CD4-positive, alpha-beta T cell treated with Interleukin-17A for 4 hours (primary cell): ENCODE measurements at places on chromosomes 2 and 18.

DNA sequence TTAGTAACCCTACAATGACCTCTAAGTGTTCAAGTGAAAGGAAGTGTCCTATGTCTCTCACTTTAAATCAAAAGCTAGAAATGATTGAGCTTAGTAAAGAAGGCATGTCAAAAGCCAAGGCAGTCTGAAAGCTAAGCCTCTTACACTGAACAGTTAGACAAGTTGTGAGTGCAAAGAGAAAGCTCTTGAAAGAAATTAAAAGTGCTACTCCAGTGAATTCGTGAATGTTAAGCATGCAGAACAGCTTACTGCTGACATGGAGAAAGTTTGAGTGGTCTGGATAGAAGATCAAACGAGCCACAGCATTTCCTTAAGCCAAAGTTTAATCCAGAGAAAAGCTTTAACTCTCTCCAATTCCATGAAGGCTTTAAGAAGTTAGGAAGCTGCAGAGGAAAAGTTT, 373.7 kb downstream of the NR4A2 start:
- no peak for DNase-seq

DNA sequence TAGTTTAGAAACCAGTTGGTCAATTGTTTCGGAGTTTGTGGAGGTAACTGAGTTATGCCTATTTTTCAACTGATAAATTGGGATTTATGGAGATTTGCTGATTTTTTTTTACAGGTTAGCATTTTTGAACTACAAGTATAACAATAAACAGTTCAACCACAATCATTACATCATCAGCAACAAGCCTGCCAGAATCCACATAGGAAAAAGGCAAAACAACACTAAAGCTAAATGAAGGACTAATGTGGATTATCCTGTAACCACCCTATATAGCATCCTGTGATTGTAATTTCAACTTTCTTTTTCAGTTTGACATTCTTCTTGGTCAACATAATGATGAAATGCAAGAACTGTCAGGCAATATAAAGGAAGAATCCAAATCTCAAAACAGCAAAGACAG, 76.5 kb downstream of the CCDC102B start:
- no peak for DNase-seq

DNA sequence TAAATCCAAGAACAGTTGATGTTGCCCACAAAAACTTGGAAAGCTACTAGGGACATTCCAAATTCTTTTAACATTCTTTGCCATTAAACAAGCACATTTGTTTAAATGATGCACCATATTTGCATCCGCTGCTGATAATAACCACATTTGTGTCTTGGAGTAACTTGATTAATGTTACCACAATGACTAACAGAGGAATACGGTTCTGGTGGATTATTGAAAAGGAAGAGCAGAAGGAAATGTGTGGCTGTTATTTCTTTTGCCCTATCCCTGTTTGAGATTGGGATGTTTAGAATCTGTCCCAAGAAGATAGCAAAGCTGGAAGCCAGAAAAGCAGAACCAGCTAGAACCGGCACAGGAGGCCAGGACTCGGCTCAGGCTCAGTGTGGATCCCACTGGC, 39.2 kb upstream of the RASGRP3 start:
- no peak for DNase-seq

- peak; percentile 61 for DNase-seq
These were observed 38.0 kb downstream of the AKAIN1 start for GRCh38 chr18:5159080-5159479.

DNA sequence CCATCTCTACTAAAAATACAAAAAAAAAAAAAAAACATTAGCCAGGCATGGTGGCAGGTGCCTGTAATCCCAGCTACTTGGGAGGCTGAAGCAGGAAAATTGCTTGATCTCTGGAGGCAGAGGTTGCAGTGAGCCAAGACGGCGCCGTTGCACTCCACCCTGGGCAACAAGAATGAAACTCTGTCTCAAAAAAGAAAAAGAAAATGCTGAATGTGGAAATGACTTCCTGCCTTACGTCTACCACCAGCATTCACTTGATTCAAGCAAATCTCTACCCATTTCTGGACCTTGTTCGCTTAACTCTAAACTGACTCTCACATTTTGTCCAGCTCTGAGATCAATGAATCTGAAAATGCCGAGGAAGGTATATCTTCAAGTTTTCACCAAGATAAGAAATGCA, 825.3 kb downstream of the TRIB2 start:
- DNase-seq: no peak

DNA sequence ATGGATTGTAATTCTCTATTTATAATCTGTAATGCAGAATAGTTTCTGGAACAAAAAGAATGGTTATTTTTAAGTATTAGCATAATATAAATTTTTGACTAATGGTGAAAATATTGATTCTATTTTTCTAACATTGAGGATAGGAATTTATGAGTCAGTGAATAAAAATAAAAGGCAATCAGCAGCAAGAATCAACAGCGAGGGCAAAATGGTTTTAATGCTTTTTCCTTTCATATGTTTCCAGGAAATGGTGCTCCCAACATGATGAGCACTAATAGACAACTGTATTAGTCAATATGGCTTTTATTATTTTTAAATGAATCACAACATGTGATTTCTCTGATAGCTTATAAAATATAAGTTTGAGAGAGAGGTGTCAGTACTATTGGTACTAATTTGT, 90.7 kb upstream of the TFPI start:
- DNase-seq: no peak

GRCh38 chr2:236512902-236513435, 56.7 kb upstream of the ACKR3 start:
- DNase-seq: peak; percentile 78

DNA sequence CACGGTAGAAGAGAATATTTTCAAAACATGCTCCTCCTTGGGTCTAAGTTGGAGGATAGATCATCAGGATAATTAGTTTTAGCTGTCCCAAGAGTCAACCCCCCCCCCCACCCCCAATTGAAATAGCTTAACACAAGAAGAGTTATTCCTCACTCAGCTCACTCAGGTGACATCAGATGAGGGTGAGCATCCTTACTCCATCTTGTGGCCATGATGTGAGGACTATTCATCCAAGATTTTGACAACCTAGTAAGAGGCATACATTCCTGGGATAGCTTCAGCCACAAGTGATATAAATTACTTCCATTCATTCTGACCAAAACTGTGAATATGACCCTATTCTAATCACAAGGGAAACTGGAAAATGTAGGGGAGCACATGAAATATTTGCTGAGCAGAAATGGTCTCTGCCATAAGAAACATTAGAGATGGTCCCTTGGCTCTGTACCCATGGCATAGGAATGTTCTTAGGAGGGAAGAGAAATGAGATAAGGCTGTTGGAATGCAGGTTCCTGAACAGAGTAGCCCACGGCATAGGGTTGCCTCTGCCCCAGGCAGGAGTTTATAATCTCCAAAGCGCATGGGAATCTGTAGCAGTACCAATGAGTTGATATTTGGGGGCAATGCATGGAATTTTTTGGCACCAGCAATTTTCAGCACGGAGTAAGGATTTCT, 257.2 kb downstream of the CYRIA start:
- DNase-seq: no peak

DNA sequence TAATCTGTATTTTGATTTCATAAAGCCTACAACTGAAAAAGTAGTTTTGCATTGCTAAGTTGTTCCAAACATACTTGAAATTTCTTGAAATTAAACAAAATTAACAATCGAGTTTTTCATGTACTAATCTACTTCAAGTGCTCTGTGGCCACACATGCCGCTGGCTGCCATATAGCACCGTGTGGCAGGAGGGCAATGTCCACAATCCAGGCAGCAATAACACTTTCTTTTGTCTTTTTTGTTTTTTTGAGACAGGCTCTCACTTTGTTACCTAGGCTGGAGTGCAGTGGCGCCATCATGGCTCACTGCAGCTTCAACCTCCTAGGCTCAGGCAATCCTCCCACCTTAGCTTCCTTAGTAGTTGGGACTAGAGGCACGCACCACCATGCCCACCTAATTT, 36.1 kb downstream of the SAP130 start:
- DNase-seq: no peak

GRCh38 chr2:100707016-100707947, 112.7 kb upstream of the NPAS2 start:
- DNase-seq: no peak

- DNase-seq: no peak
These were observed 1.2 kb downstream of the EFEMP1 start for GRCh38 chr2:55922291-55922907.

GRCh38 chr2:168220965-168221819, 26.2 kb downstream of the STK39 start:
- DNase-seq: no peak

DNA sequence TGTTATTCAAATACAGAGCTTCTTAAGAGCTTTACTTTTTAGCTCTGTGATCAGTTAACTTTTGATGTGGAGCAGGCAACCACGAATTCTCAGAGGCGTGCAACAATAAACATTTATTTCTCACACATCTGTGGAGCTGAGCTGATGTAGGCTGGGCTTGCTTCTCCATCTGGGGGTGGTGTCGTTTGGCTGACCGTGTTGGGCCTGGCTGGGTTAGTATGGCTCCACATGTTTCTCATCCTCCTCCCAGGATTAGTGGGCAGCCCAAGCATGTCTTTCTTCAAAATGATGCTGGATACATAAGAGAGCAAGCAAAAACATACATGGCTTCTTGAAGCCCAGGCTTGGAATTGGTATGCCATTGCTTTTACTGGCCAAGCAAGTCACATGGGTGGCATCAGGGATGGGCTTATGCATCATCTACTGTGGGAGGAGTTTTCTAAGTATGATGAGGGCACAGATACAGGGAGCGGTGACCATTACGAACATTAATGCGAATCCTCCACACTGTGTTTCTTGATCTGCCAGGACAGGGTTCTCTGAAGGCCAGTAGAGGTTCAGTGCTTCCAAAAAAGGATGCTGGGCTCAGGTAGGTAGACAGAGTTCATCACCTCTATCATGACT, 157.0 kb upstream of the TNP1 start:
- DNase-seq: no peak

- no peak for DNase-seq
These were observed 119.4 kb upstream of the CAPN13 start for GRCh38 chr2:30926606-30927005.

DNA sequence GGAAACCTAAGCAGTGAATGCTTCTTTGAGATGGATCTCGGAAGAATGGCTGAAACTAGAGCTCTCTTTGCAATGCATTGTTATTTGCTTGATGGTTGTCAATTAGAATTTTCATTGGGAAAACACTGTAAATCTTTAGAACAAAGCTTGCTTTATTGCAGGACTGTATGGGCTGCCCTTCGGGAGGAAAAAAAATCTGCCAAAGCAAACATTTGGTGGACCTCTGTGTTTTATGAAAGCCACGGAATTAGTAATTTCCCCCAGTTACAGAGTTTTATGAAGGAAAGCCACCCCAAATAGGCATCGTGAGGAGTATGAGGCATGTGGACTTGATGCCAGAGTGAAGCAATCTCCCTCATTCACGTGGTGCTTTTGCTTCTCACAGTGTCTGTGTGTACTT, 33.5 kb downstream of the RHBDD1 start:
- DNase-seq: no peak

DNA sequence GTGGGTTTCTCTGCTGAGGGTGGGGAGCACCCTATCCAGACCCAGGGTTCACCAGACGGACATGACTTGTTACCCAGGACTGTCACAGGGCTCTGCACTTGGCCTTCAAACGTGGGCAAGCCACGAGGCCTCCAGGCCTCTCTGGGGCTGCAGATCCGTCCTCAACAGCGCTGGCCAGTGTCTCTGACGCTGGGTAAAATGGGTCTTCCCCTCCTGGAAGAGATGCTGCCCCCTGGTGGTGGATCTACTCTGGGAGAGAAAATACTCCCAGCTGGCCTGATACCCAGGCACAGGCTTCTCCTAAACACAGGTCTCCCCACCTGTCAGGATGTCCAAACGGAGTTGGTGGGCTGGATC, 3.7 kb downstream of the GPR17 start:
- DNase-seq: peak; percentile 97

DNA sequence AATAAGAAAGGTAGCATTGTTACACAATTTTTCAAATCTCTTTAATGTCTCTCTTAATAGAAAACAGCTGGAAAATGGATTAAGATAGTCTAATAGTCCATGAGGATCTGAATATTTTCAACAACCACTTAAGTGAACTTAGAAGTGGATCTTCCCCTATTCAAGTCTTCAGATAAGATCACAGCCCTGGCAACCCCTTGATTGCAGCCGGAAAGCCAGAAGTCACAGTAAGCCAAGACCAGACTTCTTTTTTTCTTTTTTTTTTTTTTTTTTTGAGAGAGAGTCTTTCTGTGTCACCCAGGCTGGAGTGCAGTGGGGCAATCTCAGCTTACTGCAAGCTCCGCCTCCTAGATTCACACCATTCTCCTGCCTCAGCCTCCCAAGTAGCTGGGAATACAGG, 18.6 kb upstream of the ZC3H15 start:
- DNase-seq: no peak
